ENCODE measurements at places on chromosomes 13 and 19.

GRCh38 chr13:109212650-109213049 lies 573.7 kb downstream of the IRS2 start:
- ATAC-seq = no peak

DNA sequence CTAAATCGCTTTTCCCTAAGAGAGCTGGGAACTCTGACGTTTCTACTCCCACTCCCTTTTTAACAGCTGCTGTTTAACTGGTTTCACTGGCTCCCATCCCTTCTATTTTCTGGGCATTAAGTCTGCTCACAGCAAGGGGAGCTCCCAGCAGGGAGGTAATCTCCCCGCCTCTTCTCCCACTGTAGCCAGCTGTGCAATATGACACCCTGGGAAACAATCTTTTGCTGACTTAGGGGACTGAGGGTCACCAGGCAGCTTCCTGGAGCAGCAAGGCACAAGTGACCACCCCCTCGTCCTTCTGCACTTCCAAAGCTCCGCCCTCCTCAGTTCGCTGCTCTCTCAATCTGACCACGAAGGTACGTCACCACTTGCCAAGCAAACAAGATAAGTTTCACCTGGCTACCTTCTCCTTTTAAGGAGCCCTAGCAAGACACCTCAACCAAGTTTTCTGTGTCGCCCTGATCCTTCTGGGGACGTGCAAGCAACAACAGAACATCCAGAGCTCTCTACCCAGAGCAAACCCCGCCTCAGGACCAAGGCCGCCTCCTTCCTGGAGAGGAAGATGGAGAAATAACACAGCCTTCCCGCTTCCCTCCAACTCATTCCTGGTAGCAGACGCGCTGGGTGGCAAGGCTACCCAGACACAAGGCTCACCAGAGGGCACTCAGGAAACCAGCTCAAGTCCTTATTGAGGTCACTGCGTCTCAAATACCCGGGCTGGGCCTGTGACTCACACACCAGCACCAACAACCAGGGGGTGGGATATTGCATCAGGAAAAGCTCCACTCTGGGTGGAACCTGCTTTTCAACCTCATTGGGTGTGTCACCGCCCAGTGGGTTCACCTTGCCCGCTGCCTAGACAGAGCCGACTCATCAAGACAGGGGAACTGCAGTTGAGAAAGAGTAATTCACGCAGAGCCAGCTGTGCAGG lies 92.4 kb downstream of the STK24 start:
- peak; percentile 91 for ATAC-seq

DNA sequence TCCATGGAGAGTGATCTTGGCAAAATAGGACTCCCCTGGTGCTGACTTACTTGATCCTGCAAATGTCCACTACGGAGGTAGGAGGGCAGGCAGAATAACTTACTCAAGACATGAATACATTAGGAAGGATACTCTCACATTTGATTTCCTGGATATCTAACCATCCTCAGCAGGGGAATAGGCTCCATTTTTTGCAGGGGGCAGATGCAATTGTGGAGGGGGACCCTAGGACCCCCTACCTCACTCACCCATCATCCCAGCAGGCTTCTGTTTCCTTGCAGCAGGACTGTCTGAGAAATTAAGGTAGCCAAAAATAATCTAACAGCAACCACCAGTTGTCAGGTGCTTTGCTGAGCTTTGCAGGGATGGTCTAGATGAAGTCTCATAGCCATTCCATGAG lies 482.0 kb downstream of the ZNF536 start:
- no peak for ATAC-seq

DNA sequence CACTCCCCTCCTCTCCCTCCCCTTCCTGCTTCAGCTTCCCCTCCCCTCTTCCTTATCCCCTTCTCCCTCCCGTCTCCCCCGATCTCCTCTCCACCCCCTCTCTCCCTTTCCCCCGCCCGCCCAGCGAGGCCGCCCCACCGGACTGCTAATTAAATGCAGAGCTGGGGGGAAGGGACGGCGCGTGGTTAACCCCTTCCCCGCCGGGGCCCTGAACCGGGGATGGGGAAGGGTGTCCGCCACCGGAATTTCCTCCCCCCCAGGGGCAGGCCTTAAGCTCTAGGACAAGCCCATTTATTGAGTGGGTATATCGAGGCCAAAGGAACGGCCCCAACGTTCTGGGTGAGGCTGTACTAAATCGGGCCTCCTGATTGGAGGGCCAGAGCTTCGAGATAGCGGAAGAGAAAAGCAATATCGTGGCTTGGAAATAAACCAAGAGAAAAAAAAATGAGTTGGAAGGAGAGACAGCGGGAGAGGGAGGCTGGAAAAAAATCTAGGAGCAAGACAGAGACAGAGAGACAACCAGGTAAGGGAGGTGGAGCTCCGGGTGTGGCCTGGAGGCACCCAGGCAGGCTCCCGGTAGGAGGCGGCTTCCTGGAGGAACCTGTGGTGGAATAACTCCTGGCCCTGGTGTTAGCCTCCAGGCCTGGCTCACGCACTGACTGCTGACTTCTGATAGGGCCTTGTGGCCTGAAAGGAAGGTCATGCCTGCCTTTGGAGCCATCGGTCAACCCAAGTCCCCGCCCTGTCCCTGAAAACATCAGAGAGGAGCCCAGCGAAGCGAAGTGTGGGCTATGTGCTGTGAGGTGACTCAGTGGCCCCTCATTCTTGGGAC lies 11.6 kb upstream of the JUND start:
- ATAC-seq = peak; percentile 59

GRCh38 chr13:49098198-49098597 lies 121.9 kb upstream of the MLNR start:
- ATAC-seq = peak; percentile 89

GRCh38 chr19:18280247-18281081 lies 958 bp downstream of the JUND start:
- peak; percentile 11 for ATAC-seq

- no peak for ATAC-seq
Observed at GRCh38 chr13:39893808-39894207, 238.3 kb downstream of the COG6 start.

DNA sequence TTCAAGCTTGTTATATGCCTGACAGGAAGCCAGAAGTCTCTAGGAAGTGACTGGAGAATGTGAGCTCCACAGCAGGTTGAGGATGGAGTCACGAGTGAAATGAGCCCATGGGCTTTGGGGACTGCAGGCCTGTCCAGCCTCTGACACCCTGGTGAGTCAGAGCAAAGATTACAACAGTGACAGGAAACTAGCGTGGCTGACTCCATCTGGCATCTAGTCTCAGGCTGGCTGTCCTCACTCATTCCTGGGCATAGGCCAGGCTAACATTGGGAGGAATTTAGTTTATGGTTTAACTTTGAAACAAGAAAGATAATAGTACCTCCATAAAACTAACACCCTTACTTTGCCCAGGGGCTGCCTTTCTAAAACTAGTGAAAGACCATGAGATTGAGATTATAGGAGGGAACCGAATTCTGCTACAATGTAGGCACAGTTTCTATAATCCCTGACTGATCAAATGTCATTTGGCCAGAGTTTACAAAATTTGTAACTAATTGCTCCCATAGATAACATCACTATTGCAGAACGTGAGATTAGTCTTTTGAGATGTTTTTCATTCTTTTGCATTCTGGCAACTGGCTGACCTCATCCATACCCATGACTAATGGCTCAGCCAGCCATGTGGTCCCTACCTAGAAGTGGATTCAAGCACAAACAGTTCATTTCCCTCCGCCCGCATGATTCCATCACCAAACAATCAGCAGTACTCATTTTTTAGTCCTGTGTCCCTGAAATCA lies 28.4 kb downstream of the PSG1 start:
- peak; percentile 95 for ATAC-seq

GRCh38 chr13:30364876-30365275 lies 57.4 kb upstream of the UBE2L5 start:
- ATAC-seq = peak; percentile 60

DNA sequence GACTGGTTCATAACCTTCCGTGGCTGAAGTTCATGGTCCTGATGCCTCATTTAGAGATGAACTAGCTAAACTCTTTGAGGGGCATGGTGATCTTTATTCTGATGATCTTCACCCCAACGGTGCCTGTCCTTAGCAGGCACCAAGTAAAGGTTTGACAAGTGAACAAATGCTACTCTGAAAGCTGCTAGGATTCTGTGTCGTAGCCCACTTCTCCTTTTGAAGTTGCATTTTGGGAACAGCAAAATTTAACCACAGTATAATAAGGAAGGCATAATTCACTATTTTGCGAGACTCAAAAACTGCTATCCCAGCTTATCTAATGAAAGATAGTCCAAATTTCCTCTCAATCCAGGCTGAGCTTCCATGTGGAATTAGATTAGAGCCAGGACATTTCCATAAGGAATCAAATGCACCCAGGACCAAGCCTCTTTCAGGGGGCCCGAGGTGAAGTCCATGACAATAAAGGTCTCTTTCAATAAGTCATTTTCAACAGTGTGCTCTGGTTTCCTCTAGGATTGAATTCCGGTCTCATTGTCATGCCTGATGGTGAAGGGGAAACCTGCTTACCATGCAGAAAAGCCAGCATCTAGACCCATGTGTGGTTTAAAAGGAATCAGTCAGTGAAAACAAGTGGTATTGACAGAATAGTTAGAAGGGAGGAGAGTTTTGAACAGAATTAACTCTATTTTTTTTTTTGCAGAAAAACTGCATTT lies 23.1 kb downstream of the SIAH3 start:
- no peak for ATAC-seq

GRCh38 chr13:30042891-30043630 lies 192.6 kb upstream of the UBL3 start:
- ATAC-seq = no peak

GRCh38 chr13:20441879-20442278 lies 83.8 kb downstream of the CRYL1 start:
- ATAC-seq = peak; percentile 58

- ATAC-seq = peak; percentile 26
Observed at GRCh38 chr19:5680084-5680436, 256 bp downstream of the MICOS13 start.

DNA sequence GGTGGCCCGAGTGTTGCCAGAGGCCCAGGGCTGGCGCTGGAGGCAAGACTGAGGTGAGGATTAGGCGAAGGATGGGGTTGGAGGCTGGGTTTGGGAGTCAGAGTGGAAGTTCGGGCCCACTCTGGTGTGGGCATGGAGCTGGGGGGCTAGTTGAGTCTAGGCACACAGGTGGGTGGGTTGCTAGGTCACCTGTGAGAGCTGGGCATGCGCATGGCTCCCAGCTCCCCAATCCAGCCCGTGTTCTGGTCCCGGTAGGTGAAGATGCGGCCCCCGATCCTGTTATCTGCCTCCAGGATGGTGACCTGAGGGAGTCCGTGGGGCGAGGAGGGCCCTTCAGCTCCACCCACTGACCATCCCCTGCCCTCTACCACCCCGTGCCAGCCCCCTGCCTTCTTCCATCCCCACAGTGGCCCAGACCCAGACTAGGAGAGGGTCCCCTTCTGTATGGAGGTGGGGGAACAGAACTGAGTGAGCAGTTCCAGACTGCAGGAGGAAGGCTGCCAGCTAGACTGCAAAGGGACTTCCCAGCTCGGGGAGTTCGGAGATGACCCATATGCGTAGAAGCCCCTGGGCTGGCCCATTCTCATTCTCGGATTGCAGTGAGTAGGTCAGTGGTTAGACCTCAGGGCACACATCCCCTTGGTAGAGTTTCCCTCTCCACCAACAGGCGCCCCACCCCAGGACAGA lies 1.7 kb downstream of the IL4I1 start:
- ATAC-seq = no peak

DNA sequence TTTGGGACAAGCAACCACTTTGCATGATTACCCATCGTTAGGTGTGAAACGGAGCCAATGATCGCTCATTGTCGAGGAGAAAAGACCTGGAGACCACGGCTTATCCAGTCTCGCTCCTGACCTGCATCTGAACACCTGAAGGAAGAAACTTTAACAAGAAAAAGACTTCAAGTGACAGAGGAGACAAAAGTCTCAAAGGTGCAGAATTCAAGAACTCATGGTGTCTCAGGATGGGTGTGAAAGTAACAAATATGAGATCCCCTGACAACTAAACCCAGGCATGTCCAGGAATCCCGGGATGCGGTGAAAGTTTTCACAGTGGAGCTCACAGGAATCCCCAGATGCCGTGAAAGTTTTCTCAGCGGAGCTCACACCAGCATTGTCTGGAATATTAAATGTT lies 6.3 kb upstream of the ATP11A start:
- no peak for ATAC-seq

DNA sequence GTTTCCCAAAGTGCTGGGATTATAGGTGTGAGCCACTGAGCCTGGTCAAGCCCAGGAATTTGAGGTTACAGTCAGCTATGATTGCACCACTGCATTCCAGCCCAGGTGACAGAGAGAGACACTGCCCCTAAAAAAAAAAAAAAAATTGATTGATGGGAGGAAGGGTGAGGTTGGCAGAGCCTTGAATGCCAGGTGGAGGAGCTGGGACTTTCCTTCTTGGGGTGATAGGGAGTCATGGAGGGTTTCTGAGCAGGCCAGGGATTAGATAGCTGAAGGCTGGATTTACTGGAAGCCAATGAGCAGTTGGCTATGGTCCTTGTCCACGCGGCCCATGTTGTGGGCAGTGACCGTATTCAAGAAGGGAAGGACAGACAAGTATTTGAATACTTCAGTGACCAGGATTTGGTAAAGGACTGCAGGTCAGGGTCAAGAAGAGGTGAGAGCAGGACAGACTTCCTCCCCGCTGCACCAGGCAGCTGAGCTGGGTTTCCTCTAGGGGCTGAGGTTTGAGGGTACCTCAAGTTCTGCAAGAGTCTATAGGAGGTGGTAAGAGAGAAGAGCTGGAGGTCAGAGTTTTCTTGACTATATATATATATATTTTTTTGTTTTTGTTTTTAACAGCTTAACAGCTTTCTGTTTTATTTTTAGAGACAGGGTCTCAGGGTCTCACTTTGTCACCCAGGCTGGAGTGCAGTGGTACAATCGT lies 6.9 kb upstream of the ICAM4 start:
- ATAC-seq = no peak

DNA sequence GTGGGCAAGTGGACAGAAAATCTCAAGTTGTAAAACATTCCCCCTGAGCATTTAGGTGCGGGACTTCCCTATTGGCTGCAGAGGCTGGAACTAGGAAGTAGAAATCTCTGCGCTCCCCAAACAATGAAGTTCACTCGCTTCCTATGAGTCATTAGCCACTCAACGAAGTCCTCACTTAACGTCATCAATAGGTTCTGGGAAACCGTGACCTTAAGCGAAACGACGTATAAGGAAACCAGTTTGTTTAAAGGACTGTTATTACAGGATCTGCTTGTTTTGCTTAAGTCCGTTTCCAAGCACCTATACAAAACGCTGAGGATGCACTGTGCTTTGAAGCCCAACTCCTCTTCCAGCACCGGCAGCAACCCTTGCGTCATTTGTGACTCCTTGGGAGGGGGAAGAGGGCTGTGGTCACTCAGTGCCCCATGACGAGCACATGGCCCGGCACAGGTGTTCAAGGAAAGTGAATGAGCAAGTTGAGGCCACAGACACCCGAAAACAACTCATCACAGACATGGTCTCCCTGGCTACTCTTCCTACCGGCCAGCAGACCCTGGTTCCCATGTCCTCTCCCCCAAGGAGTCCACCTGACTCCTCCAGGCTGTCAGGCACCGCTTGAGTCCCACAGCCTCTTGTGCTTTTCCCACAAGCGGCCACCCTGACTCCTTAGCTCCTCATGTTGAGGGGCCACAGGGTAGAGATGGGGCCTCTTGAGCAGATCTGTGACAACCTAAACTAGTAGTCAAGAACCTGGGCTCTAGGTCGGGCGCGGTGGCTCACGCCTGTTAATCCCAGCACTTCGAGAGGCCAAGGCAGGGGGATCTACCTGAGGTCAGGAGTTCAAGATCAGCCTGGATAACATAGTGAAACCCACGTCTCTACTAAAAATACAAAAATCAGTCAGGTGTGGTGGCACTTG lies 4.8 kb downstream of the RPS16 start:
- ATAC-seq = peak; percentile 58

Data from SK-N-SH treated with all-trans-retinoic acid at 6 μM for 48 hours (cell line).